Activated naive CD8-positive, alpha-beta T cell treated with anti-CD3 and anti-CD28 coated beads for 36 hours (primary cell): ENCODE measurements at places on chromosomes 11 and 22. TPM values are rescaled to one million over a fixed set of nuclear protein-coding genes. Genes with fewer than 3 reads are reported as not detected.
A peak's percentile ranks its signal among the peaks of the same experiment; 100 is the strongest.

GRCh38 chr22:41780746-41781505 is 19.6 kb upstream of the CCDC134 start:
- H3K27ac ChIP-seq = peak overlapping the region; percentile 89
- H3K27me3 ChIP-seq = no peaks in the 10 kb centered on the region
- peak; percentile 87 for DNase-seq
- H3K36me3 ChIP-seq = no peaks in the 10 kb centered on the region

DNA sequence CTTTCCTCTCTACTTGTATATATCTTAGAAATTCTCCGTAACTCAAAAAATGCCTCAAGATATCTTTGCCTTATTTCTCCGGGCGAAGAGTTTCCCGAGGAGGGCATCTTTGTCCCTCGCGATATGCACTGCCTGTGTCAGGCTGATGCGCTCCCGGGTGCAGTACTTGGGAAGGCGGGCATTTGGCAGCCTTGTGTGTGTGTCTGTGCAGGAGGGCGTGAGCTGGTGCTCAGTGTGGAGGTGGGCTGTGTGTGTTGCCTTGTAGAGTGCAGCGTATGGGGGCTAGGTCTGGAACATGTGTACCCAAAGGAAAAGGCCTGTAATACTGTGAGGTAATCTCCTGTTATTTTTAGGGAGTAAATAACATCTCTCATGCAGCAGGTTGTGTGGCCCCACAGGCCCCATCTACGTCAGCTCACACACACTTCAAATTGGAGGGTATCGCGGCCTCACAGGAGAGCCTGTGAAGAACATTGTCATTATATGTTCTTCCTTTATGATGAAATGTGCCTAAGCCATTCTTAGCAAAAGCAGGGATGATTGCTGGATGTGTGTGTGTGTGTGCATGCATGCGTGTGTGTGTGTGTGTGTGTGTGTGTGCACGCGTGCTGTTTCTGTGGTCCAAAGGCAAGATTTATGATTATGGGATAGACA is 77.5 kb downstream of the KCNJ1 start:
- H3K36me3 ChIP-seq = peaks cover 7% of the 10 kb centered on the region
- H3K4me3 ChIP-seq = no peak overlapping the region
- H3K27me3 ChIP-seq = no peaks in the 10 kb centered on the region
- DNase-seq = no peak
- H3K27ac ChIP-seq = no peak overlapping the region
- peaks cover 3% of the 10 kb centered on the region for H3K4me1 ChIP-seq

DNA sequence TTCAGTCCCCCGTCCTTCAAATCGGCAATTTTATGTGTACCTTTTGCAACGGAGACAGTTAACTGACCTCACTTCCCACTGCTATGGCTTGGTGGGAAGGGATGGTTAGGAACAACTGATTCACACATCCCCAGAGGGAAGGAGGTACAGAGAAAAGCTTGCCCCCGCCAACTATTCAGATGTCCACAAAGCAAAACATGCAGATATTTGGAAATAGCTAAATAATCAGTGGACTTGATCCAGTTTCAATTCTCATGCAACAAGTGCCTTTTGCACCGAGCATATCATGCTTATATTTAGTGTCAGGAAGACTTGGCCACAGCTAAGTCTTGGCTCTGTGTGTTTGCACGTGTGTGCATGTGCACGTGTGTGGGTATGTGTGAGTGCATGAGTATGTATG is 144.6 kb downstream of the SNX19 start:
- no peak overlapping the region for H3K4me3 ChIP-seq
- no peak overlapping the region for H3K27ac ChIP-seq
- no peak for DNase-seq
- peaks cover 3% of the 10 kb centered on the region for H3K27me3 ChIP-seq

DNA sequence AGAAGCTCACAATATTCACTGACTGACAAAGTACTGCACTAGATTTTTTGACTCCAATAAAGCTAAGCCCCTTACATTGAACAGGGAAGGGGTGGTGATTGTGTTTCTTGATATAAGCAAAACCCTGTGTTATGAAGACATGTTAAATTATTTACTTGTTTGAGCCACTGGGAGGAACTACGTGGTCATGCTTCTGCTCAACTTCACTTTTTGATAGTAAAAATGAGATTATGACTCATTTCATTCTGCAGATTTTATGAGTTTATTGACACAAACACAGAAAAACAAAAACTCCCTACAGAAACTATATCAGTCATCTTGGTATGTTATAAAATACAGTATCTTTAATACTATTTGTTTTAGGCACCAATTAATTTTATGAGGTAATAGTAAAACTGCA is 124.7 kb downstream of the CADM1 start:
- no peaks in the 10 kb centered on the region for H3K36me3 ChIP-seq
- no peaks in the 10 kb centered on the region for H3K4me1 ChIP-seq
- DNase-seq = no peak
- peaks cover 6% of the 10 kb centered on the region for H3K27me3 ChIP-seq
- no peak overlapping the region for H3K4me3 ChIP-seq

GRCh38 chr11:126355926-126356897 is 726 bp downstream of the ST3GAL4 start:
- H3K4me3 ChIP-seq = peak overlapping the region; percentile 77
- no peaks in the 10 kb centered on the region for H3K27me3 ChIP-seq
- peak; percentile 31 for DNase-seq
- peak overlapping the region; percentile 63 for H3K27ac ChIP-seq

GRCh38 chr11:202490-202889 is 4.7 kb downstream of the BET1L start:
- H3K27me3 ChIP-seq = no peaks in the 10 kb centered on the region
- peaks cover 25% of the 10 kb centered on the region for H3K36me3 ChIP-seq
- peaks cover 39% of the 10 kb centered on the region for H3K4me1 ChIP-seq
- peak overlapping the region; percentile 38 for H3K4me3 ChIP-seq

DNA sequence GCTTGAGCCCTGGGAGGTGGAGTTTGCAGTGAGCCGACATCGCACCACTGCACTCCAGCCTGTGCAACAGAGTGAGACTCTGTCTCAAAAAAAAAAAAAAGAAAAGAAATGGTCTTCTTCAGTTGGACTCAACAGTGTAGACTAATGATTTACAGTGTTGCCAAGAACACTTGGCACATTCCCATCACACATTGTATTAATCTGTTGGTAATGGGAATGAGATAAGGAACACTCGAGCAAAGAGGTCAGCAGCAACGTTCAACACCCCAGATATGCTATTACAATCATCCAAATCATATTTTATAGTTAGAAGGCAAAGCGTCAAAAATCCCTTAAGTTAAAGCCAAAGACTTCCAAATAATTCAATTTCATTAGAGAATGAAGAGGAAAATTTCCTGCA is 14.5 kb downstream of the CDON start:
- no peaks in the 10 kb centered on the region for H3K36me3 ChIP-seq
- H3K4me3 ChIP-seq = no peak overlapping the region
- H3K4me1 ChIP-seq = peaks cover 6% of the 10 kb centered on the region
- no peak overlapping the region for H3K27ac ChIP-seq

- no peak for DNase-seq
- H3K36me3 ChIP-seq = no peaks in the 10 kb centered on the region
- no peaks in the 10 kb centered on the region for H3K27me3 ChIP-seq
- no peak overlapping the region for H3K27ac ChIP-seq
- no peak overlapping the region for H3K4me3 ChIP-seq
These were observed 10.4 kb upstream of the PPP2R1B start for GRCh38 chr11:111776398-111777093.

- H3K4me1 ChIP-seq = peaks cover 9% of the 10 kb centered on the region
- DNase-seq = no peak
- H3K27ac ChIP-seq = no peak overlapping the region
- H3K36me3 ChIP-seq = peaks cover 2% of the 10 kb centered on the region
These were observed 1.5 kb downstream of the ME3 start for GRCh38 chr11:86670911-86671310.

DNA sequence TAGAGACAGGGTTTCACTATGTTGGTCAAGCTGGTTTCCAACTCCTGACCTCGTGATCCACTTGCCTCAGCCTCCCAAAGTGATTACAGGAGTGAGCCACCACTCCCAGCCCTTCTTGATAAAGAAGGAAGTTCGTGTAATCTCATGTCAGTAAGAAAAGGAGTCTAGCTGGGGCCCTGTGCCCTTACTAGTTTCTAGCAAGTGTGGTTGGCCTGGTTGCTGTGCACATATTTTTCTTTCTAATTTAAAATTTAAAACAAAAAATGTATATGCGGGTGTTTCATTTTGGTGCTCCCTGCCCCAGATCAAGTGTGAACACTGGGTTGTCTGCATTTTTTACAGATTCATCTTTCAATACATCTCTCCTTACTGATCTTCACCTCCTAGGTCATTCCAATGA is 770.8 kb upstream of the TENM4 start:
- no peak overlapping the region for H3K27ac ChIP-seq

- peaks cover 43% of the 10 kb centered on the region for H3K4me1 ChIP-seq
- peaks cover 16% of the 10 kb centered on the region for H3K36me3 ChIP-seq
- H3K4me3 ChIP-seq = peak overlapping the region; percentile 52
- peak; percentile 31 for DNase-seq
These were observed 669 bp upstream of the BCR start for GRCh38 chr22:23179381-23180299.

- no peak overlapping the region for H3K27ac ChIP-seq
- peaks cover 18% of the 10 kb centered on the region for H3K27me3 ChIP-seq
- H3K36me3 ChIP-seq = no peaks in the 10 kb centered on the region
- no peak for DNase-seq
- no peaks in the 10 kb centered on the region for H3K4me1 ChIP-seq
- no peak overlapping the region for H3K4me3 ChIP-seq
These were observed 37.7 kb upstream of the CCND1 start for GRCh38 chr11:69603111-69603836.

DNA sequence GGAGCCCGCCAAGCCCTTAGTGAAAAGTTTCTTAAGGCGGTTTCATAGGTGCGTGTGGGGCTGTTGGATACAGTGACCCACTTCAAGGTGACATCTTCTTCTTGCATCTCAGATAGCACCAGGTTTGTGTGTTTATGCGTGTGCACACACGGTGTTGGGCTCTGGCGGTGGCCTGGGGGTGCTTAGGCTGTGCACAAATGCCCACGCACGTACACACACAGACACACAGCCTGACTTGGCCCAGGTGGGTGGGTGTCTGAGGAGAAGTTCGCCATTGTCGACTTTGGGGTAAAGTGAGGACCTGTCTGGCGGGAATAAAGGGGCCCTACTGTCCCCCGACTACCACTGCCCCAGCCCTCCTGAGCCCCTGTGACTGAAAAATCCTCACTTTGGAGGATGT is 103.8 kb downstream of the KCNQ1 start:
- no peak overlapping the region for H3K27ac ChIP-seq
- peaks cover 21% of the 10 kb centered on the region for H3K4me1 ChIP-seq
- H3K4me3 ChIP-seq = no peak overlapping the region
- no peak for DNase-seq
- no peaks in the 10 kb centered on the region for H3K27me3 ChIP-seq
- H3K36me3 ChIP-seq = no peaks in the 10 kb centered on the region

DNA sequence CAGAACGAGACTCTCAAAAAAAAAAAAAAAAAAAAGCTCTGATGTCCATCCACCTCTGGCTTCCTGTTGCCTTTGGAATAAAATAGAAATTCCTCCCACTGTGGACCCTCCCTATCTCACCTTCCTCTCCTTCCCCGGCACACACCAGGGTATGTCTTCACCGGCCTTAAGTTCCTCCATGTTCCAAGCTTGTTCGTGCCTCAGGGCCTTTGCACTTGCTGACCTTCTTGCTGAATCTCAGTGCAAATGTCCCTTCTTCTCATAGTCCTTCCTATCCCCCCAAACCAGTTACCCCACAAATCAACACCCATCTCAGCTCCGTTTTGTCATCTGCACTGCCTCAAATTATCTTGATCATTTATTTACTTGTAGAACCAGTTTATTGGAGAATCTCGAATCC is 20.6 kb downstream of the IFT27 start:
- peaks cover 14% of the 10 kb centered on the region for H3K27me3 ChIP-seq
- H3K27ac ChIP-seq = no peak overlapping the region
- H3K4me1 ChIP-seq = no peaks in the 10 kb centered on the region
- no peaks in the 10 kb centered on the region for H3K36me3 ChIP-seq
- no peak for DNase-seq

DNA sequence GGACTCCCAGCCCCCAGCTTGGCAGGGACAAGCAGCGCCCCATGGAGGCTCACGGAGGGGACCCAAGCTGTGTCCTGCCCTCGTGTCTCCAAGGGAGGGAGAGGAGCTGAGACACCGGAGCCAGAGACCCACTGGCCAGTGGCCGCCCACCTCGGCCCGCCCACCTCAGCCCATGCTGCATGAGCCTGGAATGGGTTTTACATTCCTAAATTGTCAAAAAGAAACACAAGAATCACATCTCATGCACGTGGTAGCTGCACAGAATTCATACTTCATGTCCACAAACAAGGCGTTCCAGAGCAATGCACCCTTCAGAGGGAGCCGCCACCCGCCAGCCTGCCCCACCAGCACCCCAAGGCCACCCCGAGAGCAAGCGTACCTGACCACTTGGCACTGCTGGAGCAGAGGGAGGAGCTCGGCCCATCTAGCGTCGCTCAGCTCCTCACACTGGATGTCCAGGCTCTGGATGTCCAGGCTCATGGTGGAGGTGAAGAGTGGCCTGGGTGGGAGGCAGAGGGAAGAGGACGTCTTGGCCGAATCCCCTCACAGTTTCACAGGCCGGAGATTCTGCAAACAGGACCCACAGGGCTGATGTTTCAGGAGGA is 5.3 kb downstream of the RNH1 start:
- no peaks in the 10 kb centered on the region for H3K27me3 ChIP-seq
- DNase-seq = no peak
- H3K4me3 ChIP-seq = no peak overlapping the region
- H3K27ac ChIP-seq = peak overlapping the region; percentile 56
- H3K4me1 ChIP-seq = peaks cover 22% of the 10 kb centered on the region

DNA sequence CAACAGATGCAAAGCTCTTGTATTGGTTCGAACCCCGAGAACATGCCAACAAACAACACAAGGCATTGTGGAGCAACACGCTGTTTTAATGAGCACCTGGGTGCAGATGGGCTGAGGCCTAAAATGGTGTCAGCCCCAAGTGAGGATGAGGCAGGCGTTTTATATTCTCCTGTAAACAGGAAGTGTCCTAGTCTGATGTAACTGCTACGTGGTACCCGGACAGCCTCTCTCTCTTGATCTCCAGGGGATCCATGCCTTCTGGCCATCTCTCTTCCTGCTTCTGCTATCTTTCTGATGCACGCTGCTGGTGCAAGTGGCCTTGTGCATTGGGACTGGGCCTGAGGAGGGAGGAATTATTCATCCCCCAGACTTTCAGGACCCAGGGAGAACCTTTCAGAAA is 19.4 kb upstream of the VSTM5 start:
- H3K27me3 ChIP-seq = peaks cover 7% of the 10 kb centered on the region
- no peak for DNase-seq
- no peaks in the 10 kb centered on the region for H3K36me3 ChIP-seq
- H3K4me3 ChIP-seq = no peak overlapping the region
- H3K27ac ChIP-seq = no peak overlapping the region

DNA sequence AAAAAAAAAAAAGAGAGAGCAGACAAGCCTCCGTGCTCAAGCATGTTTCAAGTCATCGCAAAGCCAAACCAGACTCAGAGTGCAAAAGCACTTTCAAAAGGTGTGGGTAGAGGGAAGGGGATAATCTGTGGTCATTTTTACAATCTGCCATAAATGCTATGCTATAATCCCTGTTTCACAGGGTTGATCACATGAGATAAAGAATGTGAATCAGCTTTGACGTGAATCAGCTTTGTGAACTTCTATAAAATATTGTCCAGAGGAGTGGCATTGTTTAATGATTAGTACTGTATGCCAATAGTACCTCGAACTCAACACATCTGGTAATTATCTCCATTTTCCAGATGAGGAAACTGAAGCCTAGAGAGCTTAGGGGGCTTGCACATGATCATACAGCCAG is 20.0 kb upstream of the POLD3 start:
- no peaks in the 10 kb centered on the region for H3K27me3 ChIP-seq
- no peak overlapping the region for H3K4me3 ChIP-seq
- no peak for DNase-seq

The PPFIA1 gene
- 29.5 TPM for total RNA-seq

The RASGRP2 gene
- total RNA-seq = 4.6 TPM

The OR51B5 gene
- not detected for total RNA-seq

The HORMAD2 gene
- not detected for total RNA-seq
